ENCODE measurements at places on chromosomes 6 and 20.
A peak's percentile ranks its signal among the peaks of the same experiment; 100 is the strongest.

GRCh38 chr20:19419396-19419795 lies 207.0 kb downstream of the SLC24A3 start:
- no peak for DNase-seq

DNA sequence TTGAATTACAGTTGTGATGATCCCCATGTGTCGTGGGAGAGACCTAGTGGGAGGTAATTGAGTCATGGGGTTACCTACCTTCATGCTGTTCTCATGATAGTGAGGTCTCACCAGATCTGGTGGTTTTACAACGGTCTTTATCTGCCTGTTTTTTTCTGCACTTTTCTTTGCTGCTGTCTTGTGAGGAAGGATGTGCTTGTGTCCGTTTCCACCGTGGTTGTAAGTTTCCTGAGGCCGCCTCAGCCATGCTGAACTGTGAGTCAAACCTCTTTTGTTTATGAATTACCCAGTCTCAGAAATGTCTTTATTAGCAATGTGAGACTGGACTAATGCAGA lies 6.5 kb upstream of the RANBP9 start:
- no peak for DNase-seq

DNA sequence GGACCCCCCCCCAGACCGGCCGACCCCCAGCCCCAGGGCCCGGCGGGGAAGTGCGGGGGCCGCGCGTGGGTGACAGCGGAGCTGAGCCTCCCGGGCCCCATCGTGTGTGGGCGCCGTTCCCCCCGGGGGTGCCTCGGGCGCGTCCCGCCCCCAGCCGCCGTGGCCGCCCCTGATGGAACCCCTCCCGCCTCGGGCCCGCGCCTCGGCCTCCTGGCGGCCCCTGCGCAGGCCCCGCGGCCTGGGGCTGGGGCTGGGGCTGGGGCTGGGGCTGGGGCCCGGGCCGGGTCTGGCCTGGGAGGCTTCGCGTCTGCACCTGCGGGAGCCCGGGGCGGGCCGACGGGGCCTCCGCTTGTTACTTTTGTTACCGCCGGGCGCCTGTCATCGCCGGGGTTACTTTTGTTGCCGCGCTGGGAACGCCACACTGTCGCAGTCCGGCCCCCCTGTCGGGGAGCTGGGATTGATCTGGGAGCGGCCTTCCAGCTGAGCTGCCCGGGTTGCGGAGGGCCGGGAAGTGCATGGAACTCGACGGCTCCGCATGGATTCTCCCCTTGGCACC lies 598 bp downstream of the OGFR start:
- DNase-seq: peak; percentile 71

GRCh38 chr6:157479464-157480303 lies 98.7 kb downstream of the ZDHHC14 start:
- no peak for DNase-seq

- DNase-seq: peak; percentile 60
Observed at GRCh38 chr6:64000818-64001491, 365.4 kb downstream of the PHF3 start.

DNA sequence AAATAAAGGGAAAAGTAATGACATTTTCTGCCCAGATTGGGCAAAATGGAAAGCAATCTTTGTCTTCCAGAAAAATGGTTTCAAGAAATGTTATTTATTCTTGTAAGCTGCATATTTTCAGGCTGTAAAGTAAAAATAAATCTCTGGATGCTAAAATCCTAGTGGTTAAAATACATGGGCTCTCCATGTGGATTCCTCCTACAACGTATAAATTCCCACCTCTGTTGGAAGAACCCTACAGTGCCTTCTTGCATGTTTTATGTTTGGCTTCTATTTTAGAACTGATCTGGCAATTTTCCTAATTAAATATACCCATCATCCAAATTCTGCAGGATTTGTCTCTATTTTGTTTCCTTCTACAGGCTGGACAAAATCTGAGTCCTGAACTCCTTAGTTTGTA lies 528.9 kb downstream of the COL12A1 start:
- DNase-seq: no peak

DNA sequence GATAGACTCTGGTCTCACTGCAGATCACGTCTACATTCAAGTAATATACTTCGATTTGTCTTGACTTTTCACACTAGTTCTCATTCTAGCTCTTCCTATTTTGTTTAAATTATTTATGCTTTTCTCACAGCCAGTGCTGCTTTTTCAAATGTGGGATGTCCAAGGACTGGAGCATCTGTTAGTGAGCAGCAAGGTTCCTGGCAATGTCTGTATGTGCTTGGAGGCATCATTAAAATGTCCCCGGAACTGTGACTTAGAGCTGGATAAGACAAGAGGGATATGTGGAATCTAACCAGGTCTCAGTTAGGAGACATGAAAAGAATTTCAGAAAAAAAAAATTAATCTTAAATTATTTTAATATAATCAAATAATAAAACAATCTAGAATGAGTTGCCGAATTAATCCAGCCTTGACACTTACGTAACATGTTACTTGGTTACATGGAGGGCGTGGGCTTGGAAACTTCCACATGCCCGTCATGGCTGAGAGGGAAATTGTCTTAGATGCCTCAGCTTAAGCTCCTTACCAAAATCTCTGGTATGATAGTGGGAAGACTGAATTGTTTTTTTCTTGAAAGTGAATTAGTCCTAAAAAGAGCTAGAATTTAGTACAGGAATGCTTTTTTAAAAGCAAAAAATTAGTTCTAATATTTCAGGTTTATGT lies 21.4 kb upstream of the CARMIL1 start:
- DNase-seq: no peak

DNA sequence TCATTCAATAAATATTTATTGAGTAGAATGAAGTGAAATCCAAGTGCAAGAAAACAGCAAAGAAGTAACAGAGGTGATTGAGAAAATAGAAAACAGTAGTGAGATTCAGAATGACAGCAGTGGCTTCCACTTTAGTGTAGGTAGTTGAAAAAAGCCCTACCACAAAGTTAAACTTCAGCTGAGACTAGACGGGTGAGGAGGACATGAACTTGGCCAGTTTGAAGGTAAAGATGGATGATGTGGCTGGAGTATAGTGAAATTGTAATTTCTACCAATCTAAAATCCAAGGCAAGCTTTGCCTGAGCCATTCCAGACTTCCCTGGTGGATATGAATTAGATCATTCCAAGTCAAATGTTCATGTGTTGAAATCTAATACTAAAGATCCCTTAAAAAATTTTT lies 32.6 kb upstream of the AHI1 start:
- DNase-seq: no peak

DNA sequence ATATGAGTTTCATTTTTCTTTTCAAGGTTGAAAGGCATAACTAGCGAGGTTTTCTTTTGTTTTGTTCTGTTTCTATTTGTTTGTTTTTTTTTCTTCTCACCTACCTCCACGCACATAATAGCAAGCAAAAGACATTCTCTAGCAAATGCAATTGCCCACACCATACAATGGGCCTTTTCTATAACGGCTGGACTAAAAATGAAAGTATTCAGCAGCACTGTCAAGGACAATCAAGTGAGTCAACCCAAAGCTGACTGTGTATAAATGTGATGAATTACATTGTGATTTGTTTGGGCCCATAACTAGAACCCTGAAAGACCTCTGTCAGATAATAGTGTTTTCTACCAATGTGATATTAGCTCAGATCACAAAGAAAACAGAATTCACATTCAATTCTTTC lies 496.7 kb downstream of the RNF144B start:
- DNase-seq: no peak

DNA sequence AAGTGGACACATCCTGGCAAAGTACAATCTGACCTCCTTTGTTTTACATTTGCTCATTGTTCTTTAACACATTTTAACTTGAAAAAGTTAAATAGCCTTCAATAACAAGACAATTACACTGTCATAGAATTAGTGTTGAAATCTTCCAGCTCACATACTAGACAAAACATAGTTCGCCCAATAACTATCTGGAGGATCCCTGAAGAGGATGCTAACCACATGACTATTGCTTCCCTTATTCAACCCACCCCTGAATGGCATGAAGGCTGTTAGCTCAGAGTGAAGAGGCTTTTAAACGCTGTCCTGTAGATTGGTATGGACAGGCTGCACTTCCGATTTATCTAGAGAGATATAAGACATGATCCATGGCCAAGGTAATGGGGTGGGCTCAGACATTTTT lies 15.0 kb upstream of the DSE start:
- no peak for DNase-seq

DNA sequence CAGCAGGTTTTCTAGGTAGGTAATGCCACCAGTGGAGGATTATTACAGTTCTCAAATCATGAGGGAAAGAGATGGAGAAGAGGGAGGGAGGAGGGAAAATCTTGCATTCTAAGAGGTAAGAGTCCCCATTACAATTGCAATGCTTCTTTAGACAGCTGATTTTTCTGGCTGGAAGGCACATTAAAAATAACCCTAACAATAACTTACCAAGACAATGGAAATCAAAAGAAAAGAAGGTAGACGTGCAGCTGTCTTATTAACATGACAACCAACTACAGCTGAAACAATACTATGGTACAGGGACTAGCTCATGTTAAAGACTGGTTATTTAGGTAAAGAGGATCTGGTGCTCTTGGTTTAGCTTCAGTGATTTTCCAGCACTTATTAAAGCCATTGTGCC lies 24.6 kb downstream of the MCUR1 start:
- no peak for DNase-seq

All from D341Med (cell line).